Foreskin keratinocyte (primary cell): ENCODE measurements at places on chromosomes 5 and 9.

- DNase-seq: no peak
These were observed 43.4 kb downstream of the NKX2-5 start for GRCh38 chr5:173191561-173191960.

DNA sequence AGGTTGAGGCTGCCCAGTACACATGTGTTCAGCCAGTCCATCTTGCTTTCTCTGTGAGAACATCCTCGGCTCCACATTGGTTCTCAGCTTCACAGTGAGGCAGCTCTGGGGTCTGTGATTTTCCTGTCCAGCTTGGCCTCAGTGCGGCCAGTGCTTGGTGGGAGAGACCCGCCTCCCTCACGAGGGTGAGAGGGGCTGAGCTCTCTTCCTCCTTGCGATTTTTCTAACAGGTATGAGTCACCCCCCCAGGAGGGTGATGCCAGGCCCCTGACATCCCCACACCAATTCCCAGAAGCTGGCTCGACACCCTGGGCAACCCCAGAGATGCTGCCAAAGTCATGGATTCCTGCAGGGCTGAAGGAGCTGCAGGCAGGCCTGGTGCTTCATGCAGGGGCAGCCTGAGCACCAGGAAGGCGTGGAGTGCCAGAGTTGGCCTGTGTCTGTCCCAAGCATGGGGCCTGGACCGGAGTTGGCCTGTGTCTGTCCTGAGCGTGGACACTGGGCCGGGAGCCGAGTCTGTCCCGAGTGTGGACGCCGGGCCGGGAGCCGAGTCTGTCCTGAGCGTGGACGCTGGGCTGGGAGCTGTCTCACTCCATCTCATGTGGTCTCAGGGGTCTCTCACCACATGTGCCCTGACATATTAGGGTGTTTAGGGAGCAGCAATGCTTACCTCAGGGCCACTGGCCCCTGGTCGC is 408.6 kb upstream of the IRX4 start:
- DNase-seq: no peak

DNA sequence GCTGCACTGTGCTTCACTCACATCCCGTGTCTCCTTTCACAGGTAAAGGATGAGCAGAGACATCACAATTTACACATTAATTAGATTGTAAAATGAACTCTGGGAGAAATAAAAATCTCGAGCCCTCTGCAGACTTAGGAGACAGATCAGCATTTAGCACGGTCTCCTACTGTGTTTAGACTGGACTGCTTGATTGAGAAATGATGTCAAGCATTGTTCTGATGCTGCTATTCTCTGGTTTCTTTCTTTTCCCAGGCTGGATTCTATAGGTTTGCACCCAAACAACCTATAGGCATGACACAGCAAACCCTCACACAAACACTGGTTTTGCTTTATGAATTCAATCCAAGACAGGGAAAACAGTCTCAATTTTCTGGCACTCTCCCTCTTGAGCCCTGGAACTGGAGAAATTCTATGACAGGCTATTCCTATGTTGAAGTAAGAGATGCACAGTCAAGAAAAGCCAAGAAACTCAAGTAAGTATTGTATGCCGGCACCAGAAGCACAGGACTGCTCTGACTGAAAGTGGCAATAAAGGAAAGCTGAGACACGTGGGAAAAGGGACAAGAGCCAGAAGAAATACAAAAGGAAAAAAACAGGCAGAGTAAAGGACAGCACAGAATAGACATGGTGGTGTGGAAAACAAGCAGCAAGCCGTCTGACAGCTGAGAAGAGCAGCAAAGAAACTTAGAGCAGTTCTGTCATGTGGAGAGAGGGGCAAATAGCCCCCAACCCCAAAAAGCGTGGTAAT is 24.8 kb upstream of the ERAP2 start:
- DNase-seq: no peak

GRCh38 chr5:78405829-78406750 is 45.7 kb downstream of the SCAMP1 start:
- DNase-seq: peak; percentile 32

DNA sequence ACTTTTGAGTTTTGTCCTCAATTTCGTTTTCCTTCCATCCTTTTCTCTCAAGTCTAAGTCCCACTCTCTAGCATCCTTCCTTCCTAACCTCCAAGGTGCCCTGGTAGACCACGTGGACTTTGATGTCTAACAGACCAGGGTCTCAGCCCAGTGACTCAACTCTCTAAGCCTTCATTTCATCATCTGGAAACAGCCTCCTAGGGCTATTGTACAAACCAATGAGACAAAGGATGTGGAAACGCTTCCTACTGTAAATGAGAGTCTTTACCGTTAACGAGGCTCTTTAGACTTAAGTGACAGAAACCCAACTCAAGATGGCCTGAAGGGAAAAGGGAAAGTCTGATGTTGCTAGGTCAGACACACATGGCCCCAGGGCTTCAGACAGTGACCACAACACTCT is 49.2 kb upstream of the CPLX2 start:
- DNase-seq: peak; percentile 83

DNA sequence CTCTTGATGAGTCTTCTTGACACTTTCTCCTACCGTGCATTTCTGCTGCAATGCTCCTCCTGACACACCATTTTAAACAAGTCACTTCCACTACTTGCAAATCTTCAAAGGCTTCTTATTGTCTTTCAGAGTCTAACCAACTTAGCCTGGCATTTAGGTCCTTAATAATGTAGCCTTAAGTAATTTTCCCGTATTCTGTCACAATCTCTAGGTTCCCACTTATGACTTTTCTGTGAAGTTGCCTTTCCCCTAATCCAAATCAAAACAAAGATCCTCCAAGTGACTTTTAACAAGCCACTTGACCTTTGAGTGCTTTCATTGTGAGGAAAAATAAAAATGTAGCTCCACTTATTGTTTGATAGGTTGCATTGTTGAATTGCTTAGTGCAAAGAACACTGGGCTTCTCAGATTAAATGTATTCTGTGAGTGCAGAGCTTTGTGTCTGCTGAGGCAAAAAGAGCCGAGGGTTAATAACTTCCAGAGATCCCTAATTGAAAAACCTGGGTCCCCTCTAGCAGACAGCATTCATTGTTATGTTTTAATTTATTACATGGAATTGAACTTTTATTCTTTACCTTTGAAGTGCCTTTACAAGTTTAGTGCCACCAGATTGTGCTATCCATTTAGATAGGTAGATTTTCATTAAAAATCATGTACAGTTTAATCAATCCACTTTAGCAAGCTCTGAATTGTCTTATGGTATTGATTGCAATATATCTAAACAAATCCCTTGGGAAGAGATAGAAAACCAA is 341.7 kb upstream of the TYRP1 start:
- DNase-seq: no peak

GRCh38 chr5:176654856-176655255 is 7.6 kb downstream of the TSPAN17 start:
- DNase-seq: peak; percentile 30

GRCh38 chr5:166961913-166962312 is 1329.5 kb upstream of the WWC1 start:
- no peak for DNase-seq

GRCh38 chr9:18707489-18708205 is 233.7 kb downstream of the ADAMTSL1 start:
- DNase-seq: no peak

DNA sequence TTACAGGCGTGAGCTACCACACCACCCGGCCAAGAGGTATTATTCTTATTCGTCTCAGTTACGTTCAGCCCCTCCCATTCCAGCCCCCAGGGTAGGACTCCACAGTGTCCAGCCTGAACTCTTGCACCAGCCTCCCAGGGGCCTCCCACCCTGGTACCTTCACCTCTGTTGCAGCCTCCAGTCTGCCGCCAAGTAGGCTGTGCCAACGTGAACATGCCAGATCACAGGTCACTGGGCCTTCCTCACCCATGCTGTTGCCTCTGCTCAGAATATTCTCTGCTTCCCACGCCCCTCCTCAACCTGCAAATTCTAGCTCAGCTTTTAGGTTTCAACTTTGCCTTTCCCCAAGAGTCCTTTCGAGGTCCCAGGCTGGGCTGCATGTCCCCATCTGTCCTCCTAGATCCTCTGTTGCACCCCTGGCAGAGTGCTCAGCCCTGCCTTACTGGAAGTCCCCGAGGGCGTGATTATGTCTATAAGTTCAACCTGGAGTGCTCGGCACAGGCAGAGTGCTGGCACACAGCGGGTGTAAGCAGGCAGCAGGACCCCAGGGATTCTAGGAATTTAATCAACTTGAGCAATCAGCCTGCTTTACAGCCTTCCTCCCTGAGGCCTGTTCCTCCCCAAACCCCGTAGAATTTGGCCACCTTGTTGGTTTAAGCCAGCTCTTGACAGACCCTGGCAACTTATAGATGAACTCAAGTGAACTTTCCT is 13.1 kb upstream of the STXBP1 start:
- DNase-seq: no peak

DNA sequence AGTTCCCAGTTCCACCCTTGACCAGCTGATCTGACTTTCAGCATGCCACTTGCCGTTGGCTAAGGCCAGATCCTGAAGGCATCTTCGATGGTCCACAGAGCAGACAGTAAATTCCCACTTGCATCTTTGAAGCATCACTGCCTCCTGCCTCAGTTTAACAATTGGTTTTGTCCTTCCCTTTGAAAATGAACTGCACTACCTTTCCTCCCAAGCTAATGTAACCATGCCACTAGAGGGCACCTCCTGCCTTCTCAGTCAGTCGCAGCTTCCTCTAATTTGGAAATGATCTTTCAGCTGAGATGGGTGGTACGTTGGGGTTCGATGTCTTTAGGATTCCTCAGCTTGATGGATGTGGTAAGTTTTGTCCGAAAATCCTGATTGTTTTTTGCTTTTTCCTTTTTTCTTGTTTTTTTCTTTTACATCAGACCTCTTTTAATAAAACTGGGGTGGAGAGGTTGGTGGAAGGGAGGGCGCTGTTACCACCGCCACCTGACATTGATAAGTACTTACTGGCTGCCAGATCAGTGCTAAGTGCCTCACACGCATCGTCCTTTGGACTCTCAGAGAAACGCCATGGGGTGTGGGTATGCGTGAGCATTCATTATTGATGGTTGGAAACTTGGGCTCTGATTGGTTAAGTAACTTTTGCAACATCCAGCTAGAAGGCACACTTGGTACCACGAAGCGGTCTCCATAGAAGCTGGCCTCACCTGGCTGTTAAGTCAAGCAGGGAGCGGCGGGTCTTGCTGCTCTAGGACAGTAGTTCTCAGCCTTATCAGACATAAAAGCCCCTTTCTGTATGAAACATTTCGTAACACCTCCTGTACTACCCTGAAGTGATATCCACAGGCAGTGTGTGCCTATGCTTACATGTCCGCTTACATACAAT is 16.9 kb downstream of the PTTG1 start:
- peak; percentile 45 for DNase-seq

DNA sequence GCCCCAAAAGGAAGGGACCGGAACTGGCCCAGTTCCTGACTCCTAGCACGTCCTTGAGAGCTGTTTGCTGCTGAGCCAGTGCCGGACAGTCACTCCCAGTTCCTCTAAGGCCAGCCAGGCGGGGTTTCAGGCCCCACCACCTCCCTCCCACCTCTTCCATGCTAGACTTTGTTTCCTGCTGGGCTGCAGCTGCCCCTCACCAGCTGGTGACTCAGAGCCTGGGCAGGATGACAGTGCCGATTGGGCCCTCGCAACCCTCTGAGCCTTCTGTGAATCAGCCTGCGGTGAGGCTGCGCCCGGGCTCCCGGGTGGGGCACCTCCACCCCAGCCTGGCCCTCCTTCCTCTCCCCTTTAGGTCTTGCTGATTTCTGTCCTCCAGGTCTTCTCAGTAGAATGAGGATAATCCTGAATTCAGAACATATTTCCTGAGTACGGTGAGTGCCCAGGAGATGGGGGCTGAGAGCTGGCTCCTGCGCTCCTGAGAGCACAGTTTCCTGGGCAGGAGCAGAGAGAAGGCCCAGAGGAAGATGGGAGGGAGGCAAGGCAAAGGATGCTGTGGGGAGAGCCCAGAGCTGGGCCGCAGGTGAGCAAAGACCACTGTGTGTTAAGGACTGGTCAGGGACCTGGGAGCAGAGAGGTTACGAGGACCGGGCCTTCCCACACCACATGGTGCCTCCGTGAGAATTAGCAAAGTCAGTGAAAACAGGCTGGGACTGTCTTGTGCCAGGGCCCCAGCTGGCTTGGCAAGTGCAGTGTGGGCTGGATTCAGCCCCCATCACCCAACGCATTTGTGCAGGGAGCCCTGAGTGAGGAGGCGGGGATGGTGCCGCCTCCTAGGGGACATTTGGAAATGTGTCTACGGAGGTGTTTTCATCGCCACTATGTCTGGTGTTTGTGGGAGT is 32.9 kb upstream of the STXBP1 start:
- peak; percentile 87 for DNase-seq

- DNase-seq: no peak
These were observed 69.9 kb downstream of the SLC36A1 start for GRCh38 chr5:151517122-151517920.

- DNase-seq: no peak
These were observed 221.2 kb upstream of the ANKH start for GRCh38 chr5:15092801-15093200.

DNA sequence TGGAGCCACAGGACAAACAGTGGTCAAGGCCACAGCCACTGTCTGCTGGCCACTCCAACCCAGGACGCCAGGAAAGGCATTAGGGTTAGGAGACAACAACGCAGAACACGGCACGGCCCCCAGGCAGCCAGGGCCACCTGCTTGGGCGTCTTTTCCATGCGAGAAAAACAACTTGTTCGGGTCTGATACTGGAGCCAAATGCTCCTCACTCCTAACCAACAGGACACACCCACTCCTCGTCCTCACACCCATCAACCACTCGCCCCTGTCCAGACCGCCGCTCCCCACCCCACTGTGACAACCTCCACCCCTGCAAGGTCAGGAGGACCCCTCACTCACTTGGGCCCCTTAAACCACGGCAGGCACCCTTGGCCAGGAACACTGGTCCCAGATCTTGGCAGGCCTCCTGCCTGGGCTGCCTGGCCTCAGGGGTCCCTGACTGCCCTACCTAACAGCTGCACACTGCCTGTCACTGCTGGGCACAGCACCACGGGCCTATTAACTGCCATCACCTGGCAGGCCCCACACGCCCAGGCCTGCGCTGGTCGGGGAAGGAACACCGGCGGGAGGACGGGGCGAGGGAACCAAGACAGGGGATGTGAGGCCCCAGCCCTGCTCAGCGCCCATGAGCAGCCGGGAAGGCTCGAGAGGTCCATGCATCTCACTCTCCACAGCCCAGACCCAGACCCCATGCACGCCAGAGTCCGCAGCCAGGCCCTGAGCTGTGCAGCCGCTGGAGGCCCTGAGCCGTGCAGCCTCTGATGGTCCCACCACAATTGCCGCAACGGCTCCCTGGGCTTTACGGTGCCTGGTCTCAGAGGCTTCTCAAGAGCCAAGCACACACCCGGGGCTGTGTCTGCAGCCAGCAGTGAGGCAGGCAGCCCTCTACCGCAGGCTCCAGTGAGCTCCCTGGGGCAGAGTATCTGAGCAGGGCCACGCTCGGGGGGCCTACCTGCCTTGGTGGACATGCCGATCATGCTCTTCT is 13.8 kb downstream of the CLPTM1L start:
- DNase-seq: no peak

GRCh38 chr5:62190173-62190572 is 115.8 kb upstream of the KIF2A start:
- no peak for DNase-seq

- no peak for DNase-seq
These were observed 35.6 kb upstream of the CCNB1 start for GRCh38 chr5:69131304-69131703.

DNA sequence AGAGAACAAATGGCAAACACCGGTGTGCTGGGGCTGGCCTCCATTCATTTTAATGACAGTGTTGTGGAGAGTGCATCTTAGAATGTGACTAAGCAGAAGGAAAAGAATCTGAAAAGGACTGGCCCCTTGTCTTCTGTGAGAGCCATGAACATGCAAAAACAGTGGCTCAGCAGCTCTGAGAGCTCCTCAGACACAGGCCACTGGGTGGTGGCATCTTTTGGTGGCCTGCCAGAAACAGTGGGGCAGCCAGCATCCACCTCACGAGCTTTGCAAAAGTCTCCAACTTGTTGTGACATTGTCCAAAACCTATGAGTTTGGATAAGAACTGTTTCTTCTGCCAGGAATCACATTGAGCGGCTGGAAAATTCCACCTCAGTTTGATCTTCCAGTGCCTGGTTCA is 233.4 kb downstream of the NR3C1 start:
- no peak for DNase-seq
